NCI-H2227 treated with DMSO at 0.1 percent for 48 hours (cell line): ENCODE measurements at places on chromosomes 3 and 15.

GRCh38 chr15:38826880-38827279 is 262.3 kb upstream of the RASGRP1 start:
- DNase-seq = no peak

- DNase-seq = no peak
These were observed 410.8 kb upstream of the RASGRP1 start for GRCh38 chr15:38975282-38975990.

- no peak for DNase-seq
These were observed 157.0 kb downstream of the FGF12 start for GRCh38 chr3:192570315-192570714.

DNA sequence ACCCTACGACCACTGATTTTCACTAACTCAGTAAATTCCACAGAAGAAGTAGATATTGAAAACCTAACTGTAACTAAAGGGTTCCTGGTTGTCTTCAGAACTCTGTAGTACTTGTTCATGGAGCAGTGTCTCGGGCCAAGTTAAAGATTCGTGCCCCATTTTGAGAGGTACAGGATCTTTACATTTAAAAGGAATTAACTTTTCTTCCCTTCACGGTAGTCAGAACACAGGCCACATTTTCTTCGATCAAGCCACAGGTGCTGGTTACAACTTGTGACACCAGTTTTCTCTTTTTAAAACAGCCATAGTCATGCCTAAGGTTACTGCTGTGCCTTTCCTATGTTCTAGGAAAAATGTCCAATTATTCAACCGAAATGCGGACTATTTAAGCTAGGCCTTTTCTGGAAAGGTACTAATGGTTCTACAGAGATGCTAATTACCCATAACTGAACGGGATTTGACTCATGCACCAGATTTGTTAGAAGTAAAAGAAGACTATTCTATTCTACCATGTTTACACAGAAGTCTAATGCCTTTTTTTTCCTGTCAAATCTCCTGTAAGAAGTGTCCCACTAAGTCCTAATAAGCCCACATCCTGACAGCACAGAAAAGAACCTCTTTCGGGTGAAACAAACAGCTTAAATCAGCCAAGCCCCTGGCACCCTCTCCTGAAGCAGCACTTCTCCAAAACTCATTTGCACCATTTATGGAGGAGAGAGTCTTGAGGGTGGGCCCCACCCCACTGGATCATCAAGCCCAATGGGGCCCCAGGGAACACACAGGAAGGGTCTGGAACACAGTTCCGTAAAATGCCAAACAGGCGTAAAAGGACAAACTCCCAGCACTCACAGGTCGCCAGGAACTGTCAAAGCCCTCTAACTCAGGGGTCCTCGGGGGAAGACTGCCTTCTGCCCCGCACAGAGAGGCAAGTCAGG is 1.9 kb downstream of the LRIG1 start:
- DNase-seq = no peak

- no peak for DNase-seq
These were observed 430.4 kb downstream of the RBMS3 start for GRCh38 chr3:29711255-29711771.

DNA sequence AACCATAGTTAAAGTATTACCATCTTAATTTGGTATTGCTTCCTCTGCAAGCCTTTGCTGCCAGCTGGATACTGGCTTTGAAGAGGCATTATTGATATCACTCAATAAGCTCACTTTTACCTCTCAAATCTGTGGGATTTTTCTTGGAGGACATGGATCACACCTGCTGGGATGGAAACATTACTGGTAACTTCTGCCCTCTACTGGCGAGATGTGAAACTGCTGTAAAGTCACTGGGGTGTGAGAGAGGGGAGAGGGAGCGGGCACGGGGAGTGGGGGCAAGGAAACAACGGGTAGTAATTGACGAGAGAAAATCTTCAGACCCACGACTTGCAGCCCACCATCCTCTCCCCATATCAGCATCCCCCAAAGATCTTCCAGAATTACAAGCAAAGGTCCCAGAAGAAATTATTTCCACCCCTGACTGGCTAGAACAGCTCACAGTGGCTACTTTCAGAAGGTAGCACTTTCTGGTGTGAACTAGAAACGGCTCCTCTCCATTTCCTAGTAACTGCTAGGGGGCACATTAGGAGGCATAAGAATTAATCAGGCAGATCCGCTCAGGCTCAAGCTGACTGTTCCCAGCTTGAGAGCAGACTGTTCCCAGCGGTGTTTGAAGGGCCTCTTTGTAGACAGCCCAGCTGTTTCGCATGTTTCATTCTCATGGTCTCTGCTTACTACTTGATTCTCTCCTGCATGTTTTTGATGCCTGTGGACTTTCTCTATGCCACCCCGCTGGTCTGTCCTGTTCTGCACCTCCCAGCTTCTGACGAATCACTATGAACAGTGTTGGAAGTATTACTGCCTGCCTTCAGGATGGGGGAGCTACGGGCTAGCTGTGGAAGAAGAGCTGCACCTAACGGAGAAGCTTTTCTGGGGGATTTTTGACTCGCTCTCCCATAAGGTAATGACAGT is 230.4 kb upstream of the CHRM5 start:
- DNase-seq = no peak

- no peak for DNase-seq
These were observed 7.7 kb downstream of the CLDN11 start for GRCh38 chr3:170426240-170426797.

DNA sequence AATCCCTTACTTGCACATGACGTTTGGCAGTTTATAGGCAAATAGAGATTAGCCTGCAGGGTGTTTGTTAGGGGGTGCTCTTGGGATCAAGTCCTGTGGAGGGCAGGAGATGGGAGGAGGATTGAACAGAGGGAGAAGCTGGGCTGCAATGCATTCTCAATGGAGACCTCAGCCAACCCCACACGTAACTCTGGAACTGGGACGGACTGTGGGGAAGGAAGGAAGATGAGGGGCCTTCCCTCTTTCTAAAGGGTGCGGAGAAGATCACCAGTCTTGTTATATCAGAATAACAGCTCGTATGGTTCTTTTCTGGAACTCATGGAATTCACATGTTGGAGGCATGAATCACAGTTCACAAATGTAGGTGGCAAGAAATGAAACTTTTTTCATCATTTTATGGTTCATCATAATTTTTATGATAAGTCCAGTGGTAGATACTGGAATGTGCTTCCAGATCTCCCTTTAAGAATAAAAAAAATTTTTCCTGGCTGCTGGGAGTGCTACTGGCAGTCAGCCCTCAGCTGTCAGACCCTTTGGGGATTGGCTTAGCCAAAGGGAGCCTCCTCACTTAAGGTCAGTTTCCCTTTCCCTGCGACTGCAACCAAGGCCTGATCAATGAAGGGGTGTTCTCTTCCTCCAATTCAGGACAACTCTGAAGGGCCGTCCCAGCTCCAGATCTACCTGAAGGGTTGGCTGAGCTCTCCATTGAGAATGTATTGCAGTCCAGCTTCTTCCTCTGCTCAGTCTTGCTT is 20.5 kb upstream of the LYZL4 start:
- no peak for DNase-seq
